ENCODE measurements at places on chromosomes 1 and 21.

DNA sequence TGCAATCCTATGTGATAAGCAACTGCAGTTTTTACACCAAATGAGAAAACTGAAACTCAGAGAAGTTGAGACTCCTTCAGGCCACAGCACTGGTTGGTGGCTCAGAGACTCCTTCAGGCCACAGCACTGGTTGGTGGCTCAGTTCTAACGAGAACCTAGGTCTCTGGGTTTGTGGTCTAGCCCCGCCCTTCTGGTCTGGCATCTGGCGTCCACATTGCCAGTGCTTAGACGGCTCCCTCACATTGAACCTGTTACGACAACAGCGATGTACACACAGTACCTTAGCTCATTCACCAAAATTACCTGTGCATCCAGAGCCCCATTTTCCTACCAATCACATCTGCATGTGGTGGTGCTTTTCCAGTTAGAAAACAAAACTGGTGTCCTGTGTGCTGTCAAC, 66.1 kb downstream of the NID1 start:
- DNase-seq = no peak

DNA sequence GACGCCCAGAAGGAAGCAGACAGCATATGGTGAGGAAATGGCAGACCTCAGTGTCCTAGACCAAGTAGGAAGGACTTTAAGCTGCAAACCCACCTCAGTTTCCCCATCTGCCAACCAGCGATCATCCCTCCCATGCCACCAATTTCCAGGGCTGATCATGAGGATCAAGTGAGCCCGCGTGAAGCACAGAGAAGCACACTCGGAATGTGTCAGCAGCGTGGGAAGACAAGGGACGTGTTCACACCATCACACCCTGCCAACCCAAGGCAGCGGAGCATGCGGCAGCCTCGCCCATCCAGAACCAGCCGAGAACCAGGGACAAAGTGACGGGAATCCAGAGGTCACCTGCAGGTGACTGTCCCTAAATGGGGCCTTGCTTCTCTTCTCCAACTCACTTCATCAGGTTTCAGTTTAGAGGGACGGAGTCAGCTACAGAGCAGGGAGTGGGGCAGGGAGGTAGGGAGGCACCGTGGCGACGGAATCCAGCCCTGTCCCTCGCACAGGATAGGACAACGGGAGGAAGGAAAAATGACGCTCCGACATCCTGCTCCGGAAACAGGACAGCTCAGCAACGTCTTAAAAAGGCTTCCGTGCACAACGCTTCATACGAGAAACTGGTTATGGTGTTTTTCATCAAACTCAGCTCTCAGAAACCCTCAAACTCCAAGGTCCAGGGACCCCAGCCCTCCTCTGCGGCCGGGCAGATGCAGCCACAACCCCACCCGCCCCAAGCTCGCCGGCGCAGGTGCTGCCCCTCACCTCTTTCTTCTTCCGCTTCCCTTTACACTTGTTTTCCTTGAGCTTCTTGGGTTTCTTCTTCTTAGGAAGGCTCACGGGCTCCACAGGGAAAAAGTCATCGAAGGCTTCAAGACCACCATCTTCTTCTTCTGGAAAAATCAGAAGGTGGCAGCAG, 12.5 kb downstream of the CHD5 start:
- no peak for DNase-seq

- no peak for DNase-seq
Measured at GRCh38 chr1:2942410-2942809, 78.9 kb upstream of the ACTRT2 start.

DNA sequence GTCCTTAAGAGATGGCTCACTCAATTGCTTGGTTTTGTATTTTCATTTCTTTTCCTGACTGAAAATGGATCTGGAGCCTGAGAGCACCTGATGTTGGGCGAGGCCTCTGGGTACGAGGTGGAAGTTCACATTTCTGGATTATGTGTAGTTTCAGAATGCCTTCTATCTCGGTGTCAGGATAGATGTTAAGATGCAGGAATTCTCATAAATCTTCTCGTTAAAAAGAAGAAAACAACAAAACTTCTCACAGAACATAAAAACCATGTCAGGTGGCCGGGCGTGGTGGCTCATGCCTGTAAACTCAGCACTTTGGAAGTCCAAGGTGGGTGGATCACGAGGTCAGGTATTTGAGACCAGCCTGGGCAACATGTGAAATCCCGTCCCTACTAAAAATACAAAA, 101.8 kb downstream of the RHOU start:
- no peak for DNase-seq

DNA sequence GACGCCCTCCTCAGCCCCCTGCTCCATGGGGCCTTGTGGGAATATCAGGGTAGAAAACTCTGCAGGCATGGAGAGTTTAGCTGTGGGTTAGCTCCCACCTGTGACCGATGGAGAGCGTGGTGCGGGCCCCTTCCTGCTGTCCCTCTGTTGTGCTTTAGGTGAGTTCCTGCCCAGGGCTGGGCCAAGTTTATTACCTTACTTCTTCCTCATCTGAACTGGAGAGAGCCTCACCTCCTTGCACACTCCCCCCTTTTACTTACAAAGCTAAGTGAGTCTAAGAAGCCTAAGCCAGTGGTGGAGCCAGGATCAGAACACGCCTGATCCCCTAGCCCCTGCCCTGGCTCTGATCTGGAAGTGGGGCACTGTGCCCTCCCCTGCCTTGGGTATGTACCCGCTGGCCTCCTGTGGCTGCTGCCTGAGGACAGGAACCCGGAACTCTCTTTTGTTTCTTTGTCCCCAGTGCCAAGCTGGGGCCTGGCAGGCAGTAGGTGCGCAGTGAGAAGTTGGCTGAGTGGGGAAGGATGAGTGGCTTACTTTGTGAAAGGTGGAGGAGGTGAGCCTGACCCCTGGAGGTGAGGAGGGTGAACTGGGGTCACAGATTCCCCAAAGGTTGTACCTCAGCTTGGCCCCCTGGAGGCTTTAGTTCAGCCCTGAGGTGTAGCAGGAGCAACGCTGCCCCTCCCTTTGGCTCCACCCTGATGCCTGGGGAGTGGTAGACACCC, 32.9 kb downstream of the ARHGEF10L start:
- no peak for DNase-seq

DNA sequence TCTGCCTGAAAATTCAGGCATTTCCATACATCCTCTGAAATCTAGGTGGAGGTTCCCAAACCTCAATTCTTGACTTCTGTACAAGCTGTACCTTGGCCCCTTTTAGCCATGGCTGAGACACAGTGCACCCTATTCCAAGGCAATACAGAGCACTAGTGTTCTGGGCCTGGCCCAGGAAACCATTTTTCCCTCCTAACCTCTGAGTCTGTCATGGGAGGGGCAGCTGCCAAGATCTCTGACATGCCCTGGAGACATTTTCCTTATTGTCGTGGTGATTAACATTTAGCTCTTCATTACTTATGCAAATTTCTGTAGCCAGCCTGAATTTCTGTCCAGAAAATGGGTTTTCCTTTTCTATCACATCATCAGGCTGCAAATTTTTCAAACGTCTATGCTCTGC, 248.0 kb upstream of the RGS18 start:
- DNase-seq = no peak

Measured in NCI-H1694 treated with DMSO at 0.1 percent for 48 hours (cell line).